ENCODE measurements at places on chromosomes 12 and 14.

DNA sequence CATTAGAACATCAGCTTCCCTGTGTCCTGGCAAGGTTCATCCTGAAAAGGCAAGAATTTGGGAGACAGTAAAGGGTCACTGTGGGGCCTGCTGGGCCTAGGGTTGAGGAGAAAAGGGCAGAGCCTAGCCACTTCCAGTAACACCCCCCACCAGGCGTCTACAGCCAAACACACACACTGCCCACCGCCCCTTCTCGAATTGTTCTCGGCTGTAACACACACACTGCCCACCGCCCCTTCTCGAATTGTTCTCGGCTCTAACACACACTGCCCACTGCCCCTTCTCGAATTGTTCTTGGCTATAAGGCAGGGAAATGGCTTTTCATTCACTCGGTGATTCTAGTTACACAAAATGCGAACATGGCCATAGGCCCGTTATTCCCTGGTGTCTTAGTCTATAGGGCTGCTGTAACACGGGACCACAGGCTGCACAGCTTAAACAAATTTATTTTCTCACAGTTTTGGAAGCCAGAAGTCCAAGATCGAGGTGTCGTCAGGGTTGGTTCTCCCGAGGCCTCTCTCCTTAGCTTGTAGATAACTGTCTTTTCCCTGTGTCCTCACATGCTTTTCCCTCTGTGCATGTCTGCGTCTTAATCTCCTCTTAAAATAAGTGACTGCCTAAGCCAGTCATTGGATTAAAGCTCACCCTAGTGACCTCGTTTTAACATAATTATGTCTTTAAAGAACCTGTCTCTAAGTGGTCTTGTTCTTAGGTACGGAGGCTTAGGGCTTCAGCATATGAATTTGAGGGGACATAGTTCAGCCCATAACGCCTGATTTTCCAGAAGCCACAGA is 171.0 kb downstream of the ADGRD1 start:
- no peak for DNase-seq

GRCh38 chr12:89490922-89491321 is 33.7 kb downstream of the GALNT4 start:
- no peak for DNase-seq

DNA sequence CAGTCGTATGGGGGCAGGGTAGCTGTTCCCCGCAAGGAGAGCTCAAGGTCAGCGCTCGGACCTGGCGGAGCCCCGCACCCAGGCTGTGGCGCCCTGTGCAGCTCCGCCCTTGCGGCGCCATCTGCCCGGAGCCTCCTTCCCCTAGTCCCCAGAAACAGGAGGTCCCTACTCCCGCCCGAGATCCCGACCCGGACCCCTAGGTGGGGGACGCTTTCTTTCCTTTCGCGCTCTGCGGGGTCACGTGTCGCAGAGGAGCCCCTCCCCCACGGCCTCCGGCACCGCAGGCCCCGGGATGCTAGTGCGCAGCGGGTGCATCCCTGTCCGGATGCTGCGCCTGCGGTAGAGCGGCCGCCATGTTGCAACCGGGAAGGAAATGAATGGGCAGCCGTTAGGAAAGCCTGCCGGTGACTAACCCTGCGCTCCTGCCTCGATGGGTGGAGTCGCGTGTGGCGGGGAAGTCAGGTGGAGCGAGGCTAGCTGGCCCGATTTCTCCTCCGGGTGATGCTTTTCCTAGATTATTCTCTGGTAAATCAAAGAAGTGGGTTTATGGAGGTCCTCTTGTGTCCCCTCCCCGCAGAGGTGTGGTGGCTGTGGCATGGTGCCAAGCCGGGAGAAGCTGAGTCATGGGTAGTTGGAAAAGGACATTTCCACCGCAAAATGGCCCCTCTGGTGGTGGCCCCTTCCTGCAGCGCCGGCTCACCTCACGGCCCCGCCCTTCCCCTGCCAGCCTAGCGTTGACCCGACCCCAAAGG is 804 bp downstream of the GAPDH start:
- DNase-seq = peak; percentile 46

DNA sequence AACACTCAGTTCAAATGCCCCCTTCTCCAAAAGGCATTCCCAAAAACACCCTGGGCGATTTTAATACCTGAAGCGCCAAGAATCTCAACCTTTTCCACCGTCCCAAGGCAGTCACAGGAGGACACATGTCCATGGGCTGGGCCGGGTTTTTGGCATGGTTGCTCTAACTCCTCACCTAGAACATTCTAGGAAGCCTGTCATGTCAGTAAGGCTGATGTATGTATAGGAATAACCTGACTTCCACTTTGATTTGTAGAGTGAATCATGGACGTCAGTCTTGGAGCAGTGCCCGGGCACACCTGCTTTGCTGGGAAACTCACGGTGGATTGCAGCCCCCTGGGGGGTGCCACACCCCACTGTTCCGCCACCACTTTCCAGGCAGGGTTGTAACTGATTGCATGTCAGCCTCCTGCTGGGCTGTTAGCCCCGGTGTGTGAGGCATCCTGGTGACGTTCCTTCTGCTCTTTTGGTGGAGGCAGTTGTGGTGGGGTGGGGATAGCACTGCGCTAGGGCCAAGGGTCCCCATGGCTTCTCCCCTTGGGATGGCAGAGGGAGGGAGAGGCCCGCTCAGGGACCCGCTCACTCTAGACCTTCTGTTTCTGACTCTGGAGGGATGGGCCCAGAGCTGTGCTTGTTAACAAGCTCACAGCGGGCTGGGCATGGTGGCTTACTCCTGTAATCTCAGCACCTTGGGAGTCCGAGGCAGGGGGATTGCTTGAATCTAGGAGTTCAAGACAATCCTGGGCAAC is 35.2 kb upstream of the FAM181A start:
- no peak for DNase-seq

- no peak for DNase-seq
Observed at GRCh38 chr14:60253649-60254048, 4.6 kb downstream of the PPM1A start.

GRCh38 chr12:128977441-128977840 is 124.2 kb downstream of the GLT1D1 start:
- DNase-seq = no peak

- DNase-seq = no peak
Observed at GRCh38 chr12:65999564-66000280, 130.8 kb downstream of the LLPH start.

DNA sequence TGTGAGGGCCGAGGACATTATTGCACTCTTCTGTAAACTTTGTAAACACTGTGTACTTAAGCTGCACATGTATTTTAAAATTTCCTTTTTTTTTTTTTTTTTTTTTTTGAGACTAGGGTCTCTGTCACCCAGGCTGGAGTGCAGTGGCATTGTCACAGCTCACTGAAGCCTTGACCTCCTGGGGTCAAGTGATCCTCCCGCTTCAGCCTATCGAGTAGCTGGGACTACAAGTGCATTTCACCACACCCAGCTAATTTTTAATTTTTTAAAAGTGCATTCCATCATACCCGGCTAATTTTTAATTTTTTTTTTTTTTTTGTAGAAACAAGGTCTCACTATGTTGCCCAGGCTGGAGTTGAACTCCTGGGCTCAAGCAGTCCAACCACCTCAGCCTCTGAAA is 42.4 kb downstream of the RASSF8 start:
- DNase-seq = no peak

- peak; percentile 12 for DNase-seq
Observed at GRCh38 chr12:31558521-31558920, 32.4 kb downstream of the DENND5B start.

DNA sequence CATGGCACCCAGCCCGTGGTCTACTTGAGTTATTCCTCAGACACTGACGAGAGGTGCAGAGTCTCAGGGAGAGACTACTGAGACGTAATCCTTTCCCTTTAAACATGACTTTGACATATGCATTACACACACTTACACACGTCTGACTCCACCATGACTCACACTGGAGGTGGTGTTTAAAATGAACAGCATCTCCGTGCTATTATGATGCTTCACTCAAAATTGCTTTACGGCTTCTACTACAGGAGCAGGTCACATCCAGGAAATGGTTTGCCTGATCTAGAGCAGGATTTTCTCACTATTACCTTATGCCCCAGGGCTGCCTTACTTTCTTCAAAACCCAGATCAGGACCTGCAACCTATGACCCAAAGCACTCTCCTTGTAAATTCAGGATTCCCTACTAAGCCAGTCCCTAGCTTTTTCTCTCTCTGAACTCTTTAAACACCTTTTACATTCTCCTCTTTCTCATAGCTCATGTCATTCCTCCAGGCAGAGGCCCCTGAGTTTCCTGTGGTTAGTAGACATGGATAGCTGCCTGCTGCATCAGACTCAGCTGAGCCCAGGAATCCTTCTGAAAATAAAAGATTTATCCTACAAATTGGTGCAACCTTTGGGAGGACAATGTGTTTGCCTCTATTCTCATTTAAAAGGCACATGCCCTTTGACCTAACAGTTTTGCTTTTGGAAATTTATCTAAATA is 31.2 kb downstream of the TMCC3 start:
- DNase-seq = peak; percentile 6

DNA sequence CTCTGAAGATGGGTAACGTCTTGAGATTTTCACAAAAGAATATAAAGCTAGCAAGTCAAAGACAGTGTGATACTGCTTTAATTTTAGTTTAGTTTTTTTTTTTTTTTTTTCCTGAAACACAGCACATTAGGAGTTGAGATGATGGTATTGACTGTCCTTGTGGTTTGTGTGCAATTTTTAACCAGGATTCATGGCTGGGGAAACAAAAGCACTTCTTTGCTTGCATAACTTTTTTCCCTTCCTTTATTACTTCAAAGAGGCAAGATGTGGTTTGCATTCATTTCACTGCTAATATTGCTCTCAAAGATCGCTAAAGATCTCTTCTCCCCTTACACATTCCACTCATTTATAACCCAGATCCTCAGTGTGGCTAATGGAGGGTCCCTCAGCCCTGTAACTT is 157.1 kb upstream of the PZP start:
- no peak for DNase-seq

DNA sequence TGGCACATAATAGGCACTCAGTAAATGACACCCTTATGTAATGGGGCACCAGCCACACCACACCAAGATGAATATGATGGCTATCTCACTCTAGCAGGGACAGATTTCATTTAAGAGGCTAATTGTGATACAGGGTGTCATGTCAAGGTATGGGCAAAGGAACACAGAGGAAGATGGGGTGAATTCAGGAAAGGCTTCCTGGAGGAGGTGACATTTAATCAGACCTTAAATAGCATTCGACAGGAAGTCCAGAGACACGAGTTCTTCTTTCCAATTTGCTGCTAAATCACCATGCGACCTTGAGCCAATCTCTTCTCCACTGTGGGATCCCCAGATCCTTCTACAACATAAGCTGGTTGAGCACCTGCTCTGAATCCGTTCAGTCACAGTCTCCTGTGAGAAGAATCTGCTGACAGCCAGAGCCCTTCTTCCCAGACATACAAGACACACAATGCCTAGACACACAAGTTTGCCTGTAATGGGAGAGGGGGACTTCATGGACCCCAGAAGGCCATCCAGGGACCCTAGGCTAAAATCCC is 1.5 kb upstream of the DTX1 start:
- no peak for DNase-seq

DNA sequence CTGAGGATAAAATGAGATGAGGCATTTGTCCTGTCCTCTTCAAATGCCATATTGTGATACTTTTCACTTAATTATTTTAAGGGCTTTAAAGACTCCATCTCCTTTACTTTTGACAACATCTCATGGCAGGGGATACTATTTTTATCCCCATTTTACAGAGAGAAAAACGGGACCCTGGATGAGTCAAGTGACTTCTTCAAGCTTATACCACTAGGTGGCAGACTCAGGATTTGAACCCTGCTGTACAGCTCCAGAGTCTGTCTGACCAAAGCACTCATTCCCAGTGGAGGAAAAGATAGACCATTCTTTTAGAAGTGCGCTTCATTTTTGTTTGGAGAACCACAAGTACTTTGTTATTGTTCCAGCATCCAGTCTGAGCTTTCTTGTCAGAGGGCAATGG is 1.7 kb upstream of the SMOC1 start:
- no peak for DNase-seq

DNA sequence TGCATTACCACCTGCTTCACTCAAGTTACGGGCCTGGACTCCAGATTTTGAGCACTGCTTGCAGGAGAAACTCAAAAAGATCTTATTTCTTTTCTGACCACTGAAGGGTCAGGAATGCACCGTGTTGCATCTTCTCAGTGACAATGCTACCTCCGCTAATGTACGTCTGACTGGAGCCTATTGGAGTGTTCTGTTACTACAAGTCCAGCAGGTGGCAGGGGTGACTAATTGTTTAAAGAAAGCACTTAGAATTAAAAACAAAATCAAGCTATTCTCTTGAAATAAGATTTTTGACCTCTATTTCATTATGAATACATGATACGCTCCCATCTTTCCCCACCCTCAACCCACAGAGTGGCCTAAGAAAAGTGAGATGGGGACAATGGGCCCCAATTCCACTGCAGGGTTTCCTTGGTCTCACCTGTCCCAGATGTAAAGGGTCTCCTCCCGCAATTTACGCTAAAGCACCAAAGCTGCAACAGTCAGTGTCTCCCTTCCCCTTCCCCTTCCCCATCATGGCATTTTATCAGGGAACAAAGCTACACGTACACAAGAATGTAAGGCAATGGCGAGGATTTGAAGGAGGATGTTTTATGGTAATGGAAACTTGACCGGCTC is 2.2 kb downstream of the TBPL2 start:
- no peak for DNase-seq

DNA sequence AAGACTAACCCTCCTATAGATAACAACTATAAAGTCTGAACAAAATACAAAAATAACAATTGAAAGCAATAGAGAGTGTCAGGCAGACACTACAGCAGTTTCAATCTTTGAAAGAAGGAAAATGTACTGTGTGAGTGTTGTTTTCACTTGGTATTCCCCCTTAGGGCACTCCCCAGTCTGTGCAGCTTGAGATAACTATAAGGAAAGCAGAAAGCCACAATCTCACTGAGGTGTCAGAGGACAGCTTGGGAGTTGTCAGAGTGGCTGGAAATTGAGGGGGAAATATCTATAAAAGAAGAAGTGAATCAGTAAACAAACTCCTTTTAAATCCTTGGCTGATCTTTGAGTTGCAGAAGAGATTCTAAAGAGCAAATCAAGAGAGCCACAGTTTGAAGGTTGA is 364.8 kb downstream of the NELL2 start:
- DNase-seq = no peak

- DNase-seq = no peak
Observed at GRCh38 chr12:123398177-123398549, 14.2 kb downstream of the KMT5A start.

- DNase-seq = no peak
Observed at GRCh38 chr12:97837401-97837800, 374.8 kb downstream of the RMST start.

GRCh38 chr12:11628353-11628752 is 21.1 kb upstream of the ETV6 start:
- no peak for DNase-seq

- no peak for DNase-seq
Observed at GRCh38 chr12:53676656-53677015, 753 bp upstream of the ATP5MC2 start.

DNA sequence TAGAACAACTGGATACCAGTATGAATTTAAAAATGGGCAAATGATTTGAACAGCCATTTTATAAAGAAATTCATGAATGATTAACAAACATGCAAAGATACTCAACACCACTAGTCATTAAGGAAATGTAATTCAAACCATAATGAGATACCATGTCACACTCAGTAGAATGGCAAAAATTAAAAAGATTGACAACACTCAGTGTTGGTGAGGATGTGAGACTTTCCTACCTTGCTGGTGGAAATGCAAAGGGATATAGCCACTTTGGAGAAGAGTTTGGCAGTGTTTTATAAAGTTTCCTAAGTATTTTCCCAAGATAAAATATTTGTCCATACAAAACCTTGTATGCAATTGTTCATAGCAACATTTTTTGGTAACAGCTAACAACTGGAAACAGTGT is 6.0 kb upstream of the CHST11 start:
- no peak for DNase-seq

- DNase-seq = no peak
Observed at GRCh38 chr14:51738754-51739153, 87.0 kb downstream of the FRMD6 start.
